ENCODE measurements at places on chromosomes 12 and 14.
A peak's percentile ranks its signal among the peaks of the same experiment; 100 is the strongest.

DNA sequence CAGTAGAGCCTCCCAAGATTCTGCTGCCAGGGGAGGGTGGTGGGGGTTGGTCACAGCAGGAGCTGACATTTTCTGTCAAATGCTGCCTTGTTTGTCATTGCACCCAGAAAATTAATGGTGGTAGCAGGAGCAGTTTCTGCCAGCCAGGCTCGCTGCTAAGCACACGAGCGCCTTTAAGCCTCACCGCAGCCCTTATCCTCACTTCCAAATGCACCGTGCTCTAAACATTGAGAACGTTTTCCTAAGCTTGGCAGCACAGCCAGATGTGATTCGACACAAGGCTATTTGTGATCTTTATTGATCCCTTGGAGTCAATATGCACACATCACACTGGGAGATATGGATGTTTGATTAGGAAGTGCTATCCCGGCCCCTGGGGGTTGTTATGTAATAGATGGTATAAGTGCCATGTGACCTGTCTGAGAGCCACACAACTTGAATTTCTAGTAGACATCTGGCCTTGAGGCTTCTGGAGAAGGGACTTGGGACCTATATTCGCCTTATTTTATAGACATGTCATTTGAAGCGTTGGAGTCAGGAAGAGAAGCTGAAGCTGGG is 31.6 kb upstream of the BEGAIN start:
- DNase-seq = no peak

- DNase-seq = no peak
These were observed 80.8 kb downstream of the RIC8B start for GRCh38 chr12:106855221-106855758.

GRCh38 chr12:92034858-92035401 is 110.7 kb downstream of the BTG1 start:
- peak; percentile 31 for DNase-seq

DNA sequence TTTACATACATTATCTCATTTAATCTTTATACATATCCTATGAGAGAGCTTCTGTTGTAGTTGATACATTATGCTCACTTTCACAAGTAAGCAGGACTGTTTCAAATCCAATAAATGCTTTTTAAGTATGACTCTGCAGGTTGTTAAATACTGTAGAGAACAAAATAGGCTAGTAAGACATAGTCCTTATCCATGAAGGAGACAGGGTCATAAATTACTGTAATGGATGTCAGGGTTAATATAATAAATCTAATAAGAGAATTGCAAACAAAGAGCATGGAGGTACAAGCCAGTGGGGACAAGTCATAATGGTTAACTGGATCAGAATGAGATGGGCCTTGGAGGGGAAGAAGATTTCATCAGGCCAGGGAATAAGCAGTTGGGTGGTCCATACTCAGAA is 303.8 kb upstream of the RGS6 start:
- DNase-seq = no peak

- DNase-seq = no peak
These were observed 362.2 kb upstream of the SFSWAP start for GRCh38 chr12:131348646-131349045.

- peak; percentile 76 for DNase-seq
These were observed 415.4 kb upstream of the CCDC196 start for GRCh38 chr14:66070542-66071319.
